Renal cortex interstitium (tissue), 15 donors: ENCODE measurements at places on chromosomes 7 and 10.

- no peak for DNase-seq
These were observed 128.0 kb downstream of the RSU1 start for GRCh38 chr10:16689227-16689626.

- no peak for DNase-seq
These were observed 83.4 kb upstream of the SMNDC1 start for GRCh38 chr10:110387983-110388686.

- DNase-seq = no peak
These were observed 66.8 kb downstream of the ZNF503 start for GRCh38 chr10:75334720-75335119.

DNA sequence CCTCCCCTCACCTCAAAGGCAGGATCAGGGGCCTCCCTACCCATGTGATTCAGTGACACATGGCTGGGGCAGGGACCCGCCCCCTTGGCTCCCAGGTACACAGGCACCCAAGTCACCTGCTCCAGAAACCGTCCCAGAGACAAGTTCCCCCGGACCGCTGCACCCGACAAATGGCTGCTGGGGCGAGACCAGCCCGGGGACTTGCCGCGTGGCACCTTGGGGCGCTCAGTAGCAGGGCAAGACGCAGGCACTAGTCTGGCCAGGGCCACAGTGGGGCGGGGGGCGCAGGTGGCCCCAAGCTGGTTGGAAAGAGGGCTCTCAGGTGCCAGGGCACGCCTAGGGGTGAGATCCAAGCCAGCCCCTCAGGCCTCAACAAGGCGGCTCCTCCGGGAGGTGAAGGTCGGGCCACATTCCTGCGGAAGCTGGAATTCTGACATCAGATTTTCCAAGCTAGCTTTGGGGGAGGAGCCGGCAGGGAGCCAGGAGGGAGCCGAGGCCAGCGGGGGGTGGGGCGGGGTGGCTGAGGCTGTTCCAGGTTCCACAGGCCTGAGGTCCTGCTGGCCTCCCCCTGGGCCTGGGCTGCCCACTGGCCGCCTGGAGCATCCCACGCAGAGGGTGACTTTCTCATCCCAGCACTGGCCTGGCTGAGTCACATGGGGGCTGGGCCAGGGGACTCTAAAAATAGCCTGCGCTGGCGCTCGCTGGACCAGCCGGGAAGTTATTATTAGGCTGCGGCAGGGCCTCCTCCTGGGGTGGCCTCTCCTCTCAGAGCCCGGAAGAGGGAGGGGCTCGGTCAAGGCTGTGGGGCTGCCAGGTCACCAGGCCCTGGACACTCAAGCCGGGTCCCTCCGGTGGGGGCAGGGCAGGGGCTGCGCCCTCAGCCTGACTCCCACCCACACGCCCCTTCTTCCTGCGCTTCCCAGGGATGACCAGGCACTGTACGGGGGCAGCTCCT, 20.5 kb upstream of the INPP5A start:
- peak; percentile 77 for DNase-seq

DNA sequence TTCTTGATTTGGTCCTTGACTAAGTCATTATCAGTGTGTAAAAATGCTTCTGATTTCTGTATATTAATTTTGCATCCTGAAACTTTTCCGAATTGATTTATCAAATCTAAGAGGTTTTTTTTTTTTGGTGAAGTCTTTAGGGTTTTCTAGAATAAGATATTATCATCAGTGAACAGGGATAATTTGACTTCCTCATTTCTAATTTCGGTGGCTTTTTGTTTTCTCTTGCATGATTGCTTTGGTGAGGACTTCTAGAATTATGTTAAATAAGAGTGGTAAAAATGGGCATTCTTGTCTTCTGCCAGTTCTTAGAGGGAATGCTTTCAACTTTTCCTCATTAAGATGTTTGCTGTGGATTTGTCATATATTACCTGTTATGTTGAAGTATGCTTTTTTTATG, 170.5 kb downstream of the CCDC7 start:
- DNase-seq = no peak

- no peak for DNase-seq
These were observed 53.4 kb downstream of the GLRX3 start for GRCh38 chr10:130189608-130190054.

DNA sequence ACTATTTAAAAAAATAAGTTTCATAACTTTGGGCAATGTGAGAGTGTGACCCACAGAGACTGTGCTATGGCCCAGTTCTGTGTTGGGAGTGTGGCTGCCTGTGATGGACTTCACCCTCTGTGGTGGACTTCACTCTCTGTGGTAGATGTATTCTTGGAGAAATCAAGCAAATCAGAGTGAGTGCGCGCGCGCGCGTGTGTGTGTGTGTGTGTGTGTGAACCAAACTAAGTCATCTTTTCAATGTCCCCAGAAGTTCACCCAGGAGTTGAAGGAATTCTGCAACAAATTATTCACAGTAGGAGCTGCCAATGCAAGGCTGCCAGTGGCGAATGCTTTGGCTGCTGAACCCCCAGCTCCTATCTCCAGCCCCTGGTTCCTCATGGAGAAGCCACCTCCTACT, 184.5 kb downstream of the ADAM12 start:
- DNase-seq = no peak

GRCh38 chr7:83663131-83663530, 14.2 kb upstream of the SEMA3E start:
- DNase-seq = no peak

GRCh38 chr7:33909318-33909717, 4.0 kb downstream of the BMPER start:
- no peak for DNase-seq

GRCh38 chr7:35522697-35523096, 172.2 kb downstream of the HERPUD2 start:
- DNase-seq = no peak

DNA sequence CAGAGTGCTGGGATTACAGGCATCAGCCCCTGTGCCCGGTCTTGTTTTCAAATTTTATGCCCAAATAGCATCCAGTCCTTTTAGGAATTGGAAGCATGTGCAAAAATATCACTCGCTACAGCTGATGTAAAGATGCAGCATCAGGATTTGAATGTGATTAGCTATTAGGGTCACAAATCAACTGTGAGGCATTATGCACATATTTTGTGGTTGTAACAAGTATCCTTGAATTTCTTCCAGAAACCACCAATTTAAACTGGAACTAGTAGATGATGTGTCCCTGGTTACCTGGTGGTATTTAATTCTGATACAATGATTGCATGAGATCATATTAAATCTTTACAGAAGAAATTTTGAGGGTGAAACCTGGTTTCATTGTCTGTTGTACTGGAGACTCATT, 41.0 kb upstream of the ITGA8 start:
- DNase-seq = no peak

DNA sequence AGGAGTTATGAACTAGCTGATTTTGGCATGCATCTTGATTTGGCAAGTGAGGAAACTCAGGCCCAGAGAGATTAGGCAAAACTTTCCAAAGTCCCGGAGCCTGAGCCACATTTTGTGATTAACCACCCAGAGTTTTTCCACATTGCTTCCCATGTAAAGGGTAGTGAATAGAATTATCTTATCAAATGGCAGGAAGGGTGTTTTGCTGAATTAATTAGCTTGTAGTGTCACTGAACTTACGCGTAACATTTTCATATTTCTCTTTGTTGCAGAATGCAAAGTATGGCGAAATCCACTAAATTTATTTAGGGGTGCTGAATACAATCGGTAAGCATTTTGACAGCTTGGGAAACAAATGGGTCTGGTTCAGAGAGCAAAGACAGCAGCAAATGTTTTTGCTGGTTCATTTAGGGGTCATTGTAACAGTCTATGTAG, 176.2 kb downstream of the ST7 start:
- no peak for DNase-seq

DNA sequence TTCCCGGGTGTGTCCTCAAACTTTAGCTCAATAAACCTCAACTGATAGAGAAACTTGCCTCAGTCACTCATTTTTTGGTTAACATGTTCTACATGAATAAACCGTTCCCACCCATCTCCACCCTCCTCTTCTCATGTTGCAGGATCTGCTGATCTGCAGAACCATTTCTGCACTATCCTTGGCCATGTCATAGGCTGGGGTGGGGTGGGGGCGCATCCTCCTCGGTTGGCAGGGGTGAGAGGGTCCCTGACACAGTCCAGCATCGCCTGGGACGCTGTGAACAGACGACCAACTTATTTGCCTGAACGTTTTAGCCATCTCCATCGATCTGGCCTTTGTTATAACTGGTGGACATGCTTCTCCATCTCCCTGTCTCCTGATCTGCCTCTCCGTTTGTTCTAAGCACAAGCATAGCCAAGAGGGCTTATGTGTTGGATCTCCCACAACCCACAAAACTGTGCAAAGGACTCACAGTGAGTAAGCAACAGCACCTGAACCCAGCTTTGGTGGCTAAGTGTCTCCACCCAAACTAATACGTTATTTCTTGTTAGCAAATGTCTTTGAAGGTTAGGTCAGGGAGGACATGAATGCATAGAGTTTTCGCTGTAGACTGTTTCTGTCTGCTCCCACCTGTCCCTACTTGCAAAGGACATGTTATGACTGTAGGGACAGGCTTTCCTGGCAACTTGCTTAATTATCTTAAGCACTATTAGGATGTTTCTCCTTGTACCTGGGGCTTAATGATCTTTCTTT, 51.7 kb downstream of the PRKCQ start:
- DNase-seq = no peak

GRCh38 chr7:107125475-107125874, 43.3 kb upstream of the HBP1 start:
- DNase-seq = no peak

DNA sequence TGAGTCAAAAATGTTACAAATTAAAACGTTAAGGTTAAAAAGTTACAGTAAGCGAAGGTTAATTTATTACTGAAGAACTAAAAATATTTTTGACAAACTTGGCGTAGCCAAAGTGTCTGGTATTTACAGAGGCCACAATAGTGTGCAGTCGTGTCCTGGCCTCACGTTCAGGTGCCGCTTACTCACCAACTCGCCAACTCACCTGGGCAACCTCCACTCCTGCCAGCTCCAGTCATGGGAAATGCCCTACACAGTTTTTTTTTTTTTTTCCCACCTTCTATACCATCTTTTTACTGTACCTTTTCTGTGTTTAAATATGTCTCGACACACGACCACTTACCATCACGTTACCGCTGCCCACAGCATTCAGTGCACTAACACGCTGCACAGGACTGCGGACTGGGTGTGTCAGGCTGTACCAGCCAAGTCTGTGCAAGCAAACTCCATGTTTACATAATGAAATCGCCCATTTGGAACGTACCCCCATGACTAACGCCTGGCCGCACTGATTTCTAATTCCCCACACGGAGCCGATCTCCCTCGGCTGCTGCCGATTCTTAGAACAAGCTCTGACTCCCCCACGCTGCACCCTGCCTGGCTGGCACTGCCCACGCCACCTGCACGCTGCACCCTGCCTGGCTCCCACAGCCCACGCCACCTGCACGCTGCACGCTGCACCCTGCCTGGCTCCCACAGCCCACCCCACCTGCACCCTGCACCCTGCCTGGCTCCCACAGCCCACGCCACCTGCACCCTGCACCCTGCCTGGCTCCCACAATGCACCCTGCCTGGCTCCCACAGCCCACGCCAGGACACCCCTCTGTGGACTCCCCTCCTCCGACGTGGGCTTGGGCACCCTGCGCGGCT, 203.1 kb downstream of the ZMYND11 start:
- no peak for DNase-seq

DNA sequence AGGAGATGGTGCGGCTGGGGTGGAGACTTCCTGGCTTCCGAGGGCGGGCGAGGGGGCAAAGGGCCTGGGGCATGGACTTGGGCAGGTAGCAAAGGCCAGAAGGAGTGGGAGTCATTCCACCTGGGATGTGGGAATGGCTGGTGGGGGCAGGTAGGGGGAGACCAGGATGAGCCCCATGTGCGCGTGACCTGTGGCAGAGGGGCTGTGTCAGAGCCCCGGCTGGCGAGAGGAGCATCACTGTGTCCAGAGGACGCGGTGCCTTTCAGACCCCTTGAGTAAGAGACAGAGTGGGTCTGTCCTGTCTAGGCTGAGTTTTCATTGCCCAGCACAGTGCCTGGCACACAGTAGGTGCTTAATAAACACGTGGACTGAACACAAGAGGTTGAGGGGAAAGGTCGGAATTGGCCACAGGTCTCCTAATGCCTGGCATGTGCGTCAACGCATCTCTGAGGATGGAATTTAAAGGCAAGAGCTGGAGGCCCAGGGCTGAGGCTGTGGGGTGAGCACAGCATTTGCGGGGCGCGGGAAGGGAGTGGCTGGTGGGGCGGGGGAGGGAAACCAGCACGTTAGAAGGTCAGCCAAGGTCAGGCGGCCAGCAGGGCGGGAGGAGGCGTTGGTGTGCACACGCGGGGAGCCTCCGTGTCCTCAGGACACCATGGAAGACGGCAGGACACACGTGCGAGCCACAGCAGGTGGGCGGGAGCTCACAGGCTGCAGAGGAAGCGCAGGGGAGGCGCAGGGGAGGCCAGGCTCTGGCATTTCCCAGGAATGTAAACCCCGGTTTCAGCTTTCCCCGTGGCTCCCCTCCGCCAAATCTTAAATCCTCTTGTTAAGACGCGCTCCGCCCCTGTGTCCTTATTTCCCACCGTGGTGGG, 51.8 kb downstream of the CUX1 start:
- DNase-seq = no peak

- no peak for DNase-seq
These were observed 54.5 kb downstream of the ORC5 start for GRCh38 chr7:104153287-104153686.

DNA sequence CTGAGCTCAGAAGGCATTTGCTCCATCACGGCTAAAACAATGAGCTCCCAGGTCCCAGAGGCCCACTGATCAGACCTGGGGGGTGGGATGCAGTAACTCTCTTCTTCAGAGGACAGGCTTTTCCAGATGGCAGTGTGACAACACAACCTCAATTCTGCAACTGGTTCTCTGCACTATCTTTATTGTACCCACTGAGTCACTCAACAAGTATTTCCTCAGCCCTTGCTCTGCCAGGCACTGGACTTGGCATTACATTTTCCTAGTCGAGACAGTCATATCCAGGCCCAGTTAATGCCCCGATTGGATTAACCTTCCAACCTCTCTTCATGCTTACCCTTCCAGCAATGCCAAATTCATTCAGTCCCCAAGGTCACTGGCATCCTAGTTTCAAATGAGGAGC, 72.6 kb downstream of the JAZF1 start:
- DNase-seq = no peak

DNA sequence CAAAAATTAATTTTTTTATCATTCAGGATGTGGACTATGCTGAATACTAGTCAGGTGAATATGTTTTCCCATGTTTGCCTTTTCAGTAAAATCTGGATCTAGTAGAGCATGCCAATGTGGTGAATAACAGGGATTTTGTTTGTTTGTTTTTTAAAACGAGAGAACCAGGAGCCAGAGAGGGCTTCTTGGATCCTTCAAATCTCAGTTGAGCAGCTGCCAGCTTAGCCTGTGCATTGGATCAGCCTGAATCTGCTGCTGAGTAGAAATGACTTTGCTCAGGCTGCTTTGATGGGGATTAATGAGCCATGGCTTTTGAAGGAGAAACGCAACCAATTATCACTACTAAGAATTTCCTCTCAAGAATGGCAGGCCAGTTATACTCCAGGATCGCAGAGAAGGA, 493.8 kb downstream of the ARL4A start:
- DNase-seq = peak; percentile 11

DNA sequence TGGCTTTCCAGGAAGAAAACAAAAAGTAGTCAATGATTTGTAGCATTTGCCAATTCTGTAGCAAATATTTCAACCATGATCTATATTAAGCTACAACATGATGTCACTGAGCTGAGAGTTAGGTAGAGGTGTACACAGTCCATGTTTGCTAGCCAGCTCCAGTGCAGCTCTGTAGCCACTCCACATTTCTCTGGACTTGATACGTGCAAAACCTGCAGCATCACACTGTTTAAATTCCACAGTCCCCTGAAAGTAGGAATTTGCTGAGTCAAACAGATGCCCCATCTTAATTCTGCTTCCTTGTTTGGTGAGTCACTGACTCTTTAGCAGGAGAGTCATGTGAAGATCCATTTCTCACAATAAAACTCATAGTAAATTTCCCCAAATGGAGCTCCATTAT, 89.8 kb upstream of the LRRTM3 start:
- DNase-seq = no peak
